Fibroblast of the conjunctiva (primary cell): ENCODE measurements at places on chromosomes 11 and 22.

DNA sequence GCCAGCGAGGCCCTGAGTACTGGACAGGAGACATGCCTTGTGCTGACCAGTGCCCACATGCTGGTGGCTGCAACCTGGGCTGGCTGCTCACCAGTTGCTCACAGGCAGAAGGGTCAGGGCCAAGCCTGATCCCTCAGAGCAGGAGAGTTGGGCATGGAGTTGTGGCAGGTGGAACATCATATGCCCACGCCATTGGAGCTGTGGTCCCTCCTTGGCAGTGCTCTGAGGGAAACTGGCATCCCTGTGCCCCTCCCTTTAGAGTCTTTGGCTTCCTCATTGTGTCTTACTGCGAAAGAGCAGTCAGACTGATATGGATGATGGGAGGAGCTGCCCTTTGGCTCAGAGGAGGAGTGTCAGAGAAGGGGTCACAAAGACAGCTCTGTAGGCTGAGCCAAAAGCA is 3.1 kb upstream of the MYEOV start:
- DNase-seq = no peak

DNA sequence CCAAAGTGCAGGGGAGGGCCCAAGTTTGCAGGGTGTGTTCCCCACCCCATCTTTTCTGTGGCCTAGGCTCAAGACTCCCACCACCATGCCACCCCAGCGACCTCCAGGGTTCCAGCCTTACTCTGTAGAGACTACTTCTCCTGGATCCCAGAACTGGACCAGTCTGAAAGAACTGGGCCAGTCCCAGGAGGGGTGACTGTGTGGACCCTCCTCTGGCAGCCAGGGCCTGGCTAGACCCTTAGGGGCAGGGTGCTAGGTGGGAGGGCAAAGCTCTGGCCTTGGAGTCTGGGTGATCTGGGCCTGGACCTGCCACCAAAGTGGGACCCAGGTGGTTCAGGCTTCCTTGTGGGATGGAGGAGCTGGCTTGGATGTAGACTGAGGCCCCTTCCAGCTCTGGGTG is 41.8 kb upstream of the ACCSL start:
- DNase-seq = no peak

DNA sequence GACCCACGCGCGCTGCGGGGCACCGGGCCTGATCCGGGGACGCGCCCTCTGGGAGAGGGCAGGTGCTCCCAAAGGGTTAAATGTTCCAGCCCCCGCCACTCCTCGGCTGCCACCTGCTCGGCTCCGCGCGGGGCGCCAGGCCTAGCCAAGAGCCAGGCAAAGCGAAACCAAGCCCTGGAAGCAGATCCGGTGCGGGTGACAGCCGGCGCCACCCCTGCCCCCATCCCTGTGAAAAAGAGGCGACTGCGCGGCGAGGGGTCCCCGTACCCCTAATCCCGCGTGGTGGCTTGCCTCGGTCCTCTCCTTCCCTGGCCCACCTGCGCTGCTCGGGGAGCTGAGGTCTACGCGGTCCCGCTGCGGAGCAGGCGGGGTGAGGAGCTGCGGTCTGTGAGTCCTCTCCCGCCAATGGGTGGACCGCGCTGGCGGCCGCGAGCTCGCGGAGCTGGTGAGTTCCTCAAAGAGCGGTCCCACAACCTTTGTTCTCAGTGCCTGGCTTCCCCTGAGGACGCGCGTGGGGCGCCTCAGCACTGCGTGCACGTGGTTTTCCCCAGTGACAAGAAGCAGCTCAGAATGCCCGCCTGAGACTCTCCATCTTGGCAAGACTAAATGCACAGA is at the start of gene ME3:
Gene ME3, minus strand, starts transcription at position 610 of the 615 bp plus-strand sequence.
- DNase-seq = no peak

DNA sequence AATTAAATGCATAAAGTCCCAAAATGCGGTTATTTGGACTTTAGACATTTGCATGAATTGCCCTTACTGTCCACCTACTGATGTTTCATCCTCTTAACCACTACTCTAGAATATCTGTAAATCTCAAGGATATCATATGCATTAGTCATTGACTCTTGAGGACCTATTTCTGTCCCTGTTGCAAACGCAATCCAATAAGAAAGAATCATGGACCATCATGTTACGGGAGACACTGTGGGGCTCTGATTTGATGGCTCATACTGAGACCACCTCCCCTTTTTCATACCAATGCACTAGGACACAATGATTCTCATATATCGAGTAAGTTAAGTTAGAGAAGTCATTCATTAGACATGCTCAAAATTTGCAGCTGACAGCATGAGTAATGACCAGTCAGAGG is 14.4 kb downstream of the POU2AF2 start:
- no peak for DNase-seq

- no peak for DNase-seq
These were observed 887.3 kb upstream of the TENM4 start for GRCh38 chr11:80327956-80328614.

DNA sequence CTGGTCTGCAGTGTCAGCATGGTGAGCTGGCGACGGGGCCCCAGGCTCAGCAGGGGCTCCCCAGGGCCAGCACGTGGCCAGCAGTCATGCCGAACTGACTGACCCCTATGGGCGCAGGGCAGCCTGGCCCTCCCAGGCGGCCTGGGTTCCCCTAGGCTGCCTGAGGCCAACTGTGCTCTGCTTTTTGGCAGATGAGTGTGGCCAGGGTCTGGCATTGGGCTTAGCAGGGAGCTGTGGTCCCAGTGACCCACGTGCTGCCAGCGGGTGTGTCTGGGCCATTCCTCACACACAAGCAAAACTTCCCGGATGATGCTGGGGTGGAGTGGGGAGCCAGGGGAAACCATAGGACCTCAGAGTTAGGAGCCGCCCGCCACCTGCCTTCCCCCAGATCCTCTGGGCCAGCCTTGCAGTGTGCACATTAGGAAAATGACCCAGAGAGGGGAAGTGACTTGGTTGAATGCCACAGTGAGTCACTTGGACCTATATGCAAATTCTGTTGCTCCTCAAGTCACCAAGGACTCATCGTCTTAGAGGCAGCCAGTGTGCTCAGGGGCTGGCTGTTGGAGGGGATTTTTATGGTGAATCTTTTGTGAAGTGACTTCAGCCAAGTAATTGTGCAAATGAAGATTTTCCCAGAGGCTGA is 6.5 kb downstream of the ADORA2A start:
- no peak for DNase-seq

DNA sequence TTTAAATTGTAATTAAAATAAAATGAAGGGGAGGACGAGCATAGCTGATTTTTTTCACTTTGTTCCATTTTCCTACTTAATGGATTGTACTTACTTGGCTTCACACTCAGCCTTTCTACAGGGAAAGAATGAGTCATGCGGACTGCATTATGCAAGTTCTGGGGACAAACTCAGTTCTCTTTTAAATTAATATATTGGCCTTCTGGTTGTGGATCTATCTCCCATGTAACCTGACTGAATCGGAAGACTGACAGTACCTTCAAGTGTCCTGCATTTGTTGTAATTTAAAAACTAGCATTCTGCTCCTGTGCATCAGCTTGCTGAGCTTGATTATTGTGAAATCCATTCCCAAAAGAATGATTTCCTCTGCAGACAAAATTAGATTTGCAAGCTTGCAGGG is 12.2 kb downstream of the OR8D1 start:
- peak; percentile 10 for DNase-seq

GRCh38 chr11:87281496-87281895 is 243.8 kb downstream of the TMEM135 start:
- peak; percentile 68 for DNase-seq

- DNase-seq = no peak
These were observed 1001.0 kb upstream of the TENM4 start for GRCh38 chr11:80441821-80442220.
